NCI-H2029 treated with DMSO at 0.1 percent for 48 hours (cell line): ENCODE measurements at places on chromosomes 16 and 17.

GRCh38 chr16:52068447-52069074, 478.4 kb downstream of the TOX3 start:
- no peak for DNase-seq

DNA sequence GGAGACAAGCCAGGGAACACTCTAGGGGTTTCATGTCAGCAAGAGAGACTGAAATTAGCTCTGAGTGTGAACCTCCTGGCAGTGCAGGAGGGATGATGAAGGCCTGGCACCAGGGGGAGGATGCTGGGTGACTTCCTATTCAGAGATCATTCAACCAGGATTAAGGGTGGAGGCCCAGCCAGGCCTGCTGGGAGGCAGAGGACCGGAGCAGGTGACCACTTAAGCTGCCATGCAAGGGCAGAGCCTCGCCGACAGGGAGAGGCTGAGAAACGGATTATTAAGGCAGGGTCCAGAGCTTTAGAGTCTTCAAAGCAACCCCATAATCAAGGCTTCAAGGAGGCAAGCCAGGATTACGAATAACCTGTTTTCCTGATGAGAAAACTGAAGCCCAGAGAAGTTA, 10.6 kb upstream of the SRCIN1 start:
- no peak for DNase-seq

GRCh38 chr17:30312226-30312625, 20.5 kb upstream of the BLMH start:
- DNase-seq = no peak

- DNase-seq = no peak
These were observed 3.7 kb downstream of the ZDHHC7 start for GRCh38 chr16:85007496-85008214.

GRCh38 chr16:57949595-57950238, 21.2 kb downstream of the CNGB1 start:
- DNase-seq = no peak

GRCh38 chr16:27096375-27096774, 29.6 kb downstream of the C16orf82 start:
- DNase-seq = no peak

DNA sequence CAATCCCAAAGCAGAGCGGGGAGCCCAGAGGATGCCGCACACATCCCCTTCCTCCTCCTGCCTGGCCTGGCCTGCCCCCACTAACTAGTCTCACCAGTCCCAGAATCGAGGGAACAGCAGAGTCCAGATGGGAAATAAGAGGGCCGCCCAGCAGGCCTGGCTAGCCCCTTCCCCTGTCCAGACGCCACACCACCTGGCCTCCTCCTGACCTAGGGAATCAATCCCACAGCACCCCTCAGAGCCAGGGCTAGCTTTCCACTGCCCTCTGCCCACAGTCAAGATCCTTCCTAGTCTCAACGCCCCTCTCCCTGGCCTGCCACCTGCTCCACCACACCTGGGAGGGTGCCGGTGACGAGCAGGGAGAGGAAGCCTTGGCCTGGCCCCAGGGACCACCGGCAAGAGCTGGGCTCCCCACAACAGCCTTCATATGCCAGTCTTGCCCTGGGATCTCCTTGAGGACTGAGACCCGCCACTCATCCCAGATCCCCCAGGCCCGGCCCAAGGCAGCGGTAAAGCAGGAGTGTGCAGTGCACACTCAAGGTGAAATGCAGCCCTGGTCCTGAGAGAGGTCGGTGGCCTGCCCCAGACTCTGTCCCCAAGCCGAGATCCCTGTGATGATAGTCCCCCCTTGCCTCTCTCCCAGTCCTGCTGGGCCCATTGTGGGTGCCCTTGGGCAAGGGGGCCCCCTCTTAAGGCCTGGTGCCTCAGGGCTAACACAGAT, 27.9 kb downstream of the KATNB1 start:
- DNase-seq = no peak
